ENCODE measurements at places on chromosomes 1 and 21. TPM values are rescaled to one million over a fixed set of nuclear protein-coding genes. Genes with fewer than 3 reads are reported as not detected.

VHLL gene
- not detected for total RNA-seq

EVA1C gene
- total RNA-seq: 1.1 TPM

FAM3B gene
- not detected for total RNA-seq

ADORA3 gene
- total RNA-seq: not detected

- no peak for DNase-seq
Measured at GRCh38 chr1:37028981-37029617, 5.2 kb downstream of the GRIK3 start.

GRCh38 chr1:227898502-227899140 is 49.1 kb downstream of the WNT9A start:
- DNase-seq: no peak

- DNase-seq: no peak
Measured at GRCh38 chr1:193318347-193318746, 131.9 kb upstream of the B3GALT2 start.

PSMD4 gene
- 568 TPM for total RNA-seq

DNA sequence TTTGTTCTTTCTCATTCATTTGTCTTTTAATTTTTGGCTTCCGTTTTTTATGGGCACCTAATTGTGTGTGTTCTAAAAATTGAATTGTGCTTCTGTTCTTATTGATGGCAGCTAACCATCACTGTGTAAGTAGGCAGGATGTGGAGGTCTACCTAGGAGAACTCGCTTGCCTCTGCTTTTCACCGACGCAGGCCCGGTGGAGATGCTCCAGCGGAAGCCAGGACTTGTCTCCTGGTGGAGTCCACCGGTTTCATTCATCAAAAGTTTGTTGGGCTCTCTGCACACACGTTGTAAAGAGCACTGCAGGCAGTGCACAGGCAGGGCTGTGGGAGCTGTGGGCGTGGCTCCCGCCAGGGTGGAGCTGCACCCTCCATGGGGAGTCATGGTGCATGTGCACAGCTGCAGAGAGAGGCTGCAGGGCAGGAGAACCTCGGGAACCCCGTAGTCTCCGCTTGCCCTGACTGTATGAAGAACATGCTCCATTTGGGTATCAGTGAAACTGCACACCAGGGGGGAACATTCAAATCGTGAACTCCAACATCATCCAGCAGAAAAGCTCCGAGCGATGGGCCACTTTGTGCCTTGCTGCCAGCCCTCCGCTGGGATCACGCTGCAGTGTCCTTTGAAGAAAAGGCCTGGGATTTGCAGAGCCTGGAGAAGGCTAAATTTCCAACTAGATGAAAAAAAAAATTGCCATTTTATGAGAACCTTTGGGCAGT is 6.0 kb upstream of the C1orf174 start:
- no peak for DNase-seq

PPFIA4 gene
- 2.3 TPM for total RNA-seq

DNA sequence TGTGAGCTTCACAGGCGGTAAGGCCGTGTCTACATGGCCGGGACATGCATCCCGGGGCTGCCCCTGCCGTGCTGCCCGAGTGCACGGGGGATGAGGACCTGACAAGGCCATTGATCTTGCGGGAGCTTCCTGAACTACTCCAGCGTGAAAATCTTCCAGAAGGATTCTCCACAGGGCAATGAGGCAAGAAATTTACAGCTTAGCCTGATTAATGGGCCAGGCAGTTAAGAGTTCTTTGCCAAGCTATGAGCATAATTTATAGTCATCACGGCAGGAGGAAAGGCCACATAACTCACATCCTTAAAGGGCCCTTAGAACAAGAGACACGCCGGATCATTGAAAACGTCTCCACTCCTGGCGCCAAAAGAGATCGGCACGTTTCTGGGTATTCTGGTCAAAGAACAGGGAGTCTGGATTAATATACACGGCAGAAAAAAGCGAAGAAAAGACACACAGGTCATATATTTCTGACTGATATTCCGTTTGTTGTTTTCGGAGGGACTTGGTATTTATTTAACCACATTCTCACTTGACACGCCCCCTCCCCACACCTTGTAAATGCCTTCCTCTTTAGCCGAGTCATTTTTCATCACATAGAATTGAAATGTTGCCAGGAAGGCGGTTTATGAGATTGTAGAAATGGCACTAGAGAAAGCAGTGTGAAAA is 180.5 kb downstream of the DYRK1A start:
- peak; percentile 85 for DNase-seq

TAS1R1 gene
- not detected for total RNA-seq

ZBTB8A gene
- total RNA-seq: 3.6 TPM

DNA sequence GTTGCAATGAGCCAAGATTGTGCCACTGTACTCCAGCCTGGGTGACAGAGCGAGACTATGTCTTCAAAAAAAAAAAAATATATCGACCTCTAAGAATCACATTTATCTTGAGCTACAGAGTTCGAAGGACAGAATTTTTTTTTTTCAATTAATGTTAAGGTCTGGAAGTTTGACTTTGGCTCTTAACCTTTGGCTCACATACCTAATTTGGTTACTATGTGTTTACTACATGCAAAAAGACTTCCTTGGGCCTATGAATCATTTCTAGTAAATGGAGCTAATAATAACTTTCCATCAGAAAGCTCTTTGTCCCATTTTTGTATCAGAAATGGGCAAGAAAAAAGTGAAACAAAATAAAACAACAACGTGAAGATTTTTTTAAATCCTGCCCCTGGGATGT is 351.2 kb downstream of the SMYD3 start:
- peak; percentile 55 for DNase-seq

CA14 gene
- total RNA-seq: not detected

- DNase-seq: peak; percentile 11
Measured at GRCh38 chr1:93744299-93744988, 62.8 kb upstream of the BCAR3 start.

PRDM16 gene
- total RNA-seq: 1.5 TPM

GRCh38 chr21:15121655-15122120 is 56.9 kb upstream of the NRIP1 start:
- DNase-seq: no peak

TRIM63 gene
- total RNA-seq: not detected

ESPN gene
- total RNA-seq: 4.0 TPM

- DNase-seq: no peak
Measured at GRCh38 chr1:167440345-167440744, 78.0 kb downstream of the CD247 start.

- no peak for DNase-seq
Measured at GRCh38 chr21:42063191-42063570, 7.9 kb upstream of the UMODL1 start.

GRCh38 chr21:40253112-40253511 is 385.9 kb downstream of the PCP4 start:
- no peak for DNase-seq

GRCh38 chr1:181488866-181489265 is 5.5 kb downstream of the CACNA1E start:
- DNase-seq: no peak

KRTAP10-12 gene
- not detected for total RNA-seq

DNA sequence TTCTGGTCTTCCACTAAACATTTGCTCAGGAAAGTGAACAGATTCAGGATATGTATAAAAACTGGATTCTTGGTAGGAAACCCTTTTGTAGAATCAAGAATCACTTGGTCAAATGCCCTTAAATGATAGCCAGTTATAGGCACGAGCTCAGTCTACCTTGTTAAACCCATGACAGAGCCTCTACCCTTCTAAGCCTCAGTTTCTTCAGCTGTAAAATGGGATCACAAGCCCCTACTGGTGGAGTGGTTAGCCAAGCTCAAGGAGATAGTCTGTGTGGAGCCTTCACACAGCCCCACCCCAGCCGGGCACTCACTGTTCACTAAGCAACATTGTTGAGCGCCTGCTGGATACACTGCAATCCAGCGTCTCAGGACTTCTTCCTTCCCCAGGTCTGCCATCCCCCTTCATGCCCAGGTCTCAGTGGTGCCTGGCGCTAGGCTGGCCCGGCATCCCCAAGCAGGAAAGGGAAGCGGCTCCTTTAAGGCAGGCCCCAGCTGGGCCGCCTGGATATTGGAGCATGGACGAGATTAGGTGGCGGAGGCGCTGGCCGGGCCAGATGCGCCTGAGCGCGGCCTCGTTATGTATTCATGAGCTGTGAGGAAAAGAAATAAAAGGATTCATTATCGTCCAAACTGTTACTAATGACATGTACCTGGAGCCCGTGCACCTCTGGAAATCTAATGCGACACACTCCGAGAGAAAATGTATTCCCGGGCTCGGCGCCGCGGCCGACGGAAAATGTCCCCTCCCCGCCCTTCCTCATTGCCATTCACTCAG is 75.6 kb downstream of the TAS1R2 start:
- DNase-seq: no peak

- no peak for DNase-seq
Measured at GRCh38 chr1:106677721-106678120, 378.8 kb upstream of the PRMT6 start.

PLEKHN1 gene
- 0.93 TPM for total RNA-seq

DNA sequence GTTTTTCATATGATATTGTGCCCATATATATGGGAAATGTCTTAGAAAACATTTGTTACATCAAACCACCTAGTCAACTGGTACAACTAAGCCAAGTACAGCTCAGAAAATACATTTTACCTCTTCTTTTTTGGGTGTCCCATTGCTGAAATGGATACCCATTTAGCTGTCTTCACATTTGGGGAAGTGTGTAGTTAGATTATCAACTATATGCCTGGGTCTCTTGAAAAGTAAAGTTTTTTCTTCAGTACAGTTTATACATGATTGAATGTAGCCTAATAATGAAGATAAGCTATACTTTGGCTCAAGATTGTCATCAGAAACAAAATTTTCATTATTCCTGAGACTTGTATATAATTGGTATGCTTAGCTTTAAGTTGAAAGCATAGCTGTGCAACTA is 2.0 kb downstream of the AGO3 start:
- DNase-seq: no peak

ASPM gene
- total RNA-seq: 77.6 TPM

DNA sequence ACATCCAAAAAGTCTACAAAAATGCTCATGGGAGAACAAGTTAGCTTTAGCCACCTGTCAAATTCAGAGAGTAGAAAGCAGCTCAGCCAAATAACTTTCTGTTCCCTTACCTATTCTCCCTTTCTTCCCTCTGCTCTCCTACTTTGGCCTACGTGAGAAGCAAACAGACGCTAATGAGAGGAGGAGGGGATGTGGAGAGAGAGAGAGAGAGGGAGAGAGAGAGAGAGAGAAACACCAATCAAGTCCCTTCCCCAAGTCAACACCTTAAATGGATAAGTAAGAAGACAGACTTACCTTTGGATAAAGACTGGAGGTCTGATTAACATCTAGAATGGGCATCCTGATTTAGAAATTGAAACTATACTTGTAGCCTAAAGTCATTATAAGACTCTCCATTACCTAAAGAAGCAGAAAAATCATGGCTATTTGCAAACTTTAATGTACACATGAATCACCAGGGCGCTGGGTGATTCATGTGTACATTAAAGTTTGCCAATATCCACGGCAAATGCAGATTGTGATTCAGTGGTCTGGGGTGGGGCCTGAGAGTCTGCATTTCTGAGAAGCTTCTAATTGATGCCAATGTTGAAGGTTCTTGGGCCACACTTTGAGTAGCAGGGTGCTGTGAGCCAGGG is 13.1 kb upstream of the DUSP12 start:
- peak; percentile 41 for DNase-seq

PTPN22 gene
- total RNA-seq: 0.74 TPM

RAD54L gene
- total RNA-seq: 8.5 TPM

SPRR3 gene
- not detected for total RNA-seq

DCST1 gene
- not detected for total RNA-seq

HP1BP3 gene
- total RNA-seq: 124 TPM

EDN2 gene
- total RNA-seq: 2.6 TPM

F3 gene
- 79.2 TPM for total RNA-seq

- no peak for DNase-seq
Measured at GRCh38 chr1:200304171-200304570, 105.7 kb downstream of the ZNF281 start.
